ENCODE measurements at places on chromosomes 11 and 22. TPM values are rescaled to one million over a fixed set of nuclear protein-coding genes. Genes with fewer than 3 reads are reported as not detected.

GRCh38 chr11:96149743-96150555, 193.0 kb downstream of the MAML2 start:
- no peaks in the 10 kb centered on the region for H3K27me3 ChIP-seq
- no peak overlapping the region for H3K27ac ChIP-seq
- H3K36me3 ChIP-seq: no peaks in the 10 kb centered on the region
- peaks cover 16% of the 10 kb centered on the region for H3K4me1 ChIP-seq

DNA sequence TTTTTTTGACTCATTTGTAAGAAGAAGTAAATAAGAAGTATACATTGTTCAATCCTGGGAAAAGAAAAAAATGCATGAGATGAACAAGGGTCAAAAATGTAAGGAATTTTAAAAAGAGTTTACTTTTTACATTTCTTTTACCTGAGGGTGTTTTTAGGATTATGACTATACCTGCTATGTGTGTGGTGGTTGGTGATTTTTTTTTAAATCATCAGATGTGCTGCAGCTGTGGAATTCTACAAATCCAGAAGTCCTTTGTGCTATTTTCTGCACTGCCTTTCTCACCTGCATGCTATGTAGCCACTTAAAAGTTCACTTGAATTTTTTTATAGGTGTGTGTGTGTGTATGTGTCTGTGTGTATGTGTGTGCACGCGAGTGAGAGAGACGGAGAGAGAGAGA, 185.3 kb downstream of the FAT3 start:
- H3K27me3 ChIP-seq: no peaks in the 10 kb centered on the region
- H3K4me3 ChIP-seq: no peak overlapping the region
- no peaks in the 10 kb centered on the region for H3K4me1 ChIP-seq
- DNase-seq: no peak
- no peak overlapping the region for H3K27ac ChIP-seq

- H3K27me3 ChIP-seq: peaks cover 7% of the 10 kb centered on the region
- H3K36me3 ChIP-seq: peaks cover 4% of the 10 kb centered on the region
- peaks cover 12% of the 10 kb centered on the region for H3K4me1 ChIP-seq
- peak overlapping the region; percentile 87 for H3K27ac ChIP-seq
Observed at GRCh38 chr22:20022231-20022977, 1.5 kb downstream of the TANGO2 start.

DNA sequence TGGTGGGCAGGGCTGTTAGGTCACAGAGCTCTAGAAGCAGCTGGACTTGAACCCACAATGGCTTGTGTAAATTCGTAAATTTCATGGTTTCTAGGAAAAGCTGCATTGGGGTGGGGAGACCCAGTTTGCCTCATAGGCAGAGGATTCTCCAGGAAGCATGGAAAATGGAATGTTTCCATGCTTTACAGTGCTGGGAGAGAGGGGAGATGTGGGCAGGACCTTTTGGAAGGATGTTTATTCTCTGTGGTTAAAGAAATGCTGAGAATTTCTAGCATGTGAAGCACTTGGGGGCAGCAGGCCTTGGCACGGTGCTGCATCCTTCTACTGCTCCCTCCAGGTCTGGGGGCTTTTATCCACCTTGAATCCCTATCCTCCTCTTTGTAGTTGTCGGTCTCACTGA, 46.3 kb downstream of the TRAF6 start:
- no peak overlapping the region for H3K27ac ChIP-seq
- peaks cover 5% of the 10 kb centered on the region for H3K36me3 ChIP-seq
- DNase-seq: no peak
- no peak overlapping the region for H3K4me3 ChIP-seq
- H3K27me3 ChIP-seq: no peaks in the 10 kb centered on the region
- no peaks in the 10 kb centered on the region for H3K4me1 ChIP-seq

The C11orf91 gene
- 2.2 TPM for total RNA-seq

GRCh38 chr11:23406131-23406819, 546.0 kb upstream of the CCDC179 start:
- no peaks in the 10 kb centered on the region for H3K36me3 ChIP-seq
- DNase-seq: no peak

The OR56A1 gene
- total RNA-seq: 0.03 TPM

- H3K36me3 ChIP-seq: no peaks in the 10 kb centered on the region
- no peak overlapping the region for H3K4me3 ChIP-seq
- no peaks in the 10 kb centered on the region for H3K4me1 ChIP-seq
- no peak for DNase-seq
Observed at GRCh38 chr22:17792299-17792698, 18.0 kb upstream of the BID start.
